HT-29 (cell line): ENCODE measurements at places on chromosomes 4 and X. TPM values are rescaled to one million over a fixed set of nuclear protein-coding genes. Genes with fewer than 3 reads are reported as not detected.

GRCh38 chrX:31265383-31265782 is 193.5 kb upstream of the FTHL17 start:
- no peak for DNase-seq

Gene PPP2R2C
- total RNA-seq = 0.03 and 0.18 TPM in 2 replicates

Gene CNKSR2
- total RNA-seq = not detected in 2 replicates

DNA sequence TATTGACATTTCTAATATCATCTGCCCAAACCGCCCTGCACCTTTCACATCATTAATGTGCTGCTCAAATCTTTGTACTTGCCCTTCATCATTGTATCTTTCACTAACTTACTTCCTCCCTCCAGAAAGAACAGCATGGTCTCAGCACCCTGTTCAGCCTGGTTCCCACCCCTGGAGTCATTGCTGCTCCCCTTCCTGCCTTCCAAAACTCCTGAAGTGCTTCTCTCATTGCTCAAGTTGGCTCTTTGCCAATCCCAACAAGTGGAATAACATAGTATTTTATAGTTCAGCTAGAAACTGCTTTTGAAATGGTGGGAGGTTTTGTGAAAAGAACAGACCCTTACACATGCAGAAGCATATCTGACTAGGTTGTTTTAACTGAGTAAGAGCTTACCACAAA is 14.0 kb upstream of the TTC29 start:
- DNase-seq = no peak

Gene FAM133A
- total RNA-seq = not detected in 2 replicates

- DNase-seq = peak; percentile 38
These were observed 98.9 kb upstream of the PDLIM3 start for GRCh38 chr4:185634066-185634652.

GRCh38 chr4:171067422-171067821 is 745.8 kb upstream of the GALNTL6 start:
- no peak for DNase-seq

DNA sequence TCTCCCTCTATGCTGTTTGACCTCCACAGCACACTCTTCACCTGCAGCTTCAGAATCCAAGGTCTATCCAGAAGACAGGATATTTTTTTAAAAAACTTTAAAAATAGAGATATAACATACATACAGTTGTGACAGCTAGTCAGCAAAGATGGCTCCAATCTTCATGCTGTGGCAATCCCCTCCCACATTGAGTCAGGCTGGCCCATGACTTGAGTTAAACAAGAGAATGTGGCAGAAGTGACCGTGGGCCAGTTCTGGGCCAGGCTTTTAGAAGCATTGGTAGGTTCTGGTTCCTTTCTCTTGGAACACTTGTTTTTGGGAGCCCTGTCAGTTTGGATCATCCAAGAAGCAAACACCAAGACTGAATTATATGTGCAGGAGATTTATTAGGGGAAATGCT is 36.1 kb upstream of the REPS2 start:
- no peak for DNase-seq

- DNase-seq = no peak
These were observed 125.7 kb upstream of the NDST3 start for GRCh38 chr4:117908306-117909207.

DNA sequence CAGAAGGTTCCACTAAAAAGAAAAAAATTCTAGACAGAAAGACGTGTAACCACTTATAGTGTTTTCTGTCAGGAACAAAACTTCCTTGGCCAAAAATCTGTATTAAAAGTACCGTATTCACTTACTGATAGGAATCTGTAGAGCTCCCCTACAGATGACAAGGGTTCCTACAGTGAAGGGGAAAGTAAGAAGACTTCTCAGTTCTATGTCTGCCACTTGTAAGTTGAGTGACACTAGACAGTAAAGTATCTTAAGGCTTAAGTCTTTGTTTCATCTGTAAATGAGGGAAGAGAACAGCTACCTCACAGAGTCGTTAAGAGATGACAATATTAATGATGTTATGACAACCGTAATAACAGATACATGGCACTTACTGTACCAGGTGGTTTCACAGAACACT is 3.3 kb downstream of the COQ2 start:
- peak; percentile 16 for DNase-seq

- no peak for DNase-seq
These were observed 55.6 kb upstream of the SPP1 start for GRCh38 chr4:87919941-87920340.

- peak; percentile 52 for DNase-seq
These were observed 203.2 kb downstream of the PTTG2 start for GRCh38 chr4:38163216-38164006.

DNA sequence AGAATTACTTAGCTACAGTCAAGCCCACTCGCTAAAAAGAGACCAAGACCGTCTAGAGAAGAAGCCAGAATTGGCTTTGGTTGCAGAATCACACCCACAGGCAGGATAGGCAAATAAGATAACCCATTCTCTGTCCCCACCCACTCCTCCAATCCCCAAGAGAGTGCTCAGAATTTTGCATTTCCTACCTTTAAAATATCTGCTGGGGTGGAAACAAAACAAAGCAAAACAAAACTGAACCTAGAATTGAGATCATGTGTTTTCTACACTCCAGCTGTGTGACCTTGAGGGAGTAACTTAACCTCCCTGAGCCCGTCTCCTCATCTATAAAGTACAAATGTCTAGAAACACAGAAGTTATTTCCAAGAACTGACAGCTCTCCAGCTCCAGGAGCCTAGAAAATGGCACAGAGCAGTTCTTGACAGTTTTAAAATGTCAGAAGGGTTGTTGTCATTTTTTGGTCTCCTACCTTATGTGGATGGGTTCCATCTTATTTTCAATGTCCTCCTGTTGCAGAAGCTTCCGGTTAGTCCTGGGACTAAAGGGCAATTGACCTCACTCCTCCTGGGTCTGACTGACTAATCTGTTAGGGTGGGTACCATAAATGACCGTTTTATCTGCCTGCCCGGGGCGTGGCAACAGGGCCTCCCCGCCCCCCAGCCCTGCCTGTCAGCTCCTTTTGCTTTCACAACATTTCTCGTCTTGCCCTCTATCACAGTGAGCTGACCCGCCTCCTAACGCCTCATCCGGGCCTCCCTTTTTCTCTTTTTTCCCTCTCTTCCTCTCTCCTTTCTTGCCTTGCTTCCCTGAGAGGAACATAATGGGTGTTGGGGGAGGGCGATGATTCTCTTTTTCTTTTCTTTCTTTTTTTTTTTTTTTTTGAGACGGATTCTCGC is 114.0 kb downstream of the RBM47 start:
- DNase-seq = peak; percentile 88

DNA sequence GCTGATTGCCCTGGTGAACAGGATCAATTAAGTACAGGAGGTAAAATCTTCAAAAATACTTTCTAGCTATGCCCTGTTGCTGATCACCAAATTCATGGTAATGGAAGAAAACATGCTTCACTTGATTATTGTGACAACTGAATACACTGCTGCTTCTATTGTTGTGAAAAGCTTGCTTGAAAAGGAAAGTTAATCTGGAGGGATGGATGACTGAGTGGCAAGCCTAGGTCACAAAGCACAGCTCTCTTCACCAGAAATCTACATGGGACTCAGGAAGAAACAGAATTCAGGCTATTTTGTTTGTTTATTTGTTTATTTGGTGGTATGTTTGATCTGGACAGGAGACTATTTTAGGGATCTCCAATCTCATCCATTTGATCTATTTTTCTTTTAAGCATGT is 182.0 kb downstream of the MGST2 start:
- no peak for DNase-seq

Gene RNF175
- not detected in 2 replicates for total RNA-seq
